ENCODE measurements at places on chromosomes 7 and 10.

GRCh38 chr7:69754476-69754875 lies 156.2 kb downstream of the AUTS2 start:
- no peak for DNase-seq

DNA sequence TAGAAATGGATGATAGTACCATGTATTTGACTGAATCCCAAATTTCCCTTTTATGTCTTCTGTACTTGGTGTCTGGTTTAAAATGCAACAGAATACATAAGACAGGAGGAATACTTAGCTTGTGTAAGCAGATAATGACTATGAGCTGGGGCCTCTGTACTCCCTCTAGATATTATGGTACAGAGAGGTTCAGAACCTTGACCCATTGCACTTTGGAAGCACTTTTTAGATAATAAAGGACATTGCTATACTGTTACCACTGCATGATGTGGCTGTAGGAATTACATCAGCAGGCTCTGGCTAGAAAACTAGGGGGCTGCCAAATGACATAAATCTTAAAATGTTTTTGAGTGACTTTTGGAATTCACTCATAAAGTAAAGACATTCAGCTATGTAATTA lies 526.6 kb downstream of the SORCS1 start:
- no peak for DNase-seq

DNA sequence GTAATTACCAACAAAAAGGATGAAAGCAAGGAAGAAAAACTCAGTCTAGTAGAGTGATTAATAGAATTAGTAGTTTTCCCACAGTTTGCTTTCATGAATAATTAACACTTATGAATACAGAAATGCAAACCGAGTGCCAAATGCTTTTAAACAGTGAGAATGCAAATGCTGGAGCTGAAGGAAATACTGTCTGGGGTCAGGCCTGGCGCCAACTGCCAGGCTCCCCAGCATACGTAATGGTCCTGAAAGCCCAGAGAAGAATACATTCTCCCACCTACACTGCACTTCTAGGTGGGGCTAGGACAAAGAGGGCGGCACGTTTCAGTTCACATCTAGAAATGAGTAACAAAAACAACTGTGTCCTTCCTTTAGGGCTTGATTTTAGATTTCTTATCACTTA lies 30.0 kb downstream of the GLUD1 start:
- no peak for DNase-seq

- DNase-seq, result no peak
Measured at GRCh38 chr7:6563936-6564770, 12.9 kb upstream of the GRID2IP start.

DNA sequence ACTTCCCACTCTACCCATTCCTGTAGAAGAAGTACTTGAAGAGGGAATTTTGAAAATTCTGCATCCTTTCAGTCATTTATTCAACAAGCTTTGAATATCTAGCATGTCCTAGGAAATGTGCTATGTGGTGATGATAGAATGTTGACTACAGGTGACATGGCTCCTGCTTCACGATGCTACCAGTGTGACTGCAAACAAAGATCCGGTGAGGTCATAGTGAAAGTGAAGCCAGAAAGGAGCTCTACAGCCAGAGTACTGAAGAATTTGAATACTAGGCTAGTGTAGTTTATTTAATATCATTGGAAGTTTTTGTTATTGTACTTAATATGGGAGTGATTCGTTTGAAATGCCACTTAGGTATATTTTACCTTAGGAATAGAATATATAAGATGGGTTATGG lies 348.1 kb downstream of the TFEC start:
- DNase-seq, result no peak

DNA sequence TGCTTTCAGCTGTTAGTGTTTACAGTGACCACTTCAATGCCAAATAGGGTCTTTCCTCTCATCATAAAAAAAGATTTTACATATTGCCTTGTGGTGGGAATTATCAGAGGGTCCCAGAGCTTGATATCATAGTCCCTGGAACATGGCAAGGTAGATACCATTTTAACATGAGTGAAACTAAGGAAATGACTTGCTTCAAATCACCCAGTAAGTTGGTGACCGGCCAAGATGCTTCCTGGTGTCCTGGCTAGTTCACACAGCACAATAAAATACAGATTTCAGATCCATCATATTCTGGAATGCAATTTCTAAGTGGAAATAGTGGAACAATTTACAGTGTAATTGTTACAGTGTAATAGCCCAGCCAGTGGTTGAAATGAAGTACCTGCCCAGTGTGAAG lies 36.6 kb downstream of the CNNM1 start:
- no peak for DNase-seq

GRCh38 chr7:99822731-99823718 lies 4.8 kb upstream of the CYP3A43 start:
- no peak for DNase-seq

DNA sequence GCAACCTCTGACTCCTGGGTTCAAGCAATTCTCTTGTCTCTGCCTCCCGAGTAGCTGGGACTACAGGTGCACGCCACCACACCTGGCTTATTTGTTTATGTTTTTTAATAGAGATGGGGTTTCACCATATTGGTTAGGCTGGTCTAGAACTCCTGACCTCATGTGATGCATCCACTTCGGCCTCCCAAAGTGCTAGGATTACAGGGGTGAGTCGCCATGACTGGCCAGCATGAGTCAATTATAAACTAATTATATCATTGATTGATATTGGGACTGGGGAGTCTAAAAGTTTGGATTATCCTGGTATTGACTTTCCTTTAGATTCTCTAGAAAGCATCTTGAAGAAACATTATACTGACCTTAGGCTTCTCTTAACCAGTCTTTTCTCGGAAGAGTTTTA lies 73.9 kb upstream of the CCNY start:
- DNase-seq, result no peak

DNA sequence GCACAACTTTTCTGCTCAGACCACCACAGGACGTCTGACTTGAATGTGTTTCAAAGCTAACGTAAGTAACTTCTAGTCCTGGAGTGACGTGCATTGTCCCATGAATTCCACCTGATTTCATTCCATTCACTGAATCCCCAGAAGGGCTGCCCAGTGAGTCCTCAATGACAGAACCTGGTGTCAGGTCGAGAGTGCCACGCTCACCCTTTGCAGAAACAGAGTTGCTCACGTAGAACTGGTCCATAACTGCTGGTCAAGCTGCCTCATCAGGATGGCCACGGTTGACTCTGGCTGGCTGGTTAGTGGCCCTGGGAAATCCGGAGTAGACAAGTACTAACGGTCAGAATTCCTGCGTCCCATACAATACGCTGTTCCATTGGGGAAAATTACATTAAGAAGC lies 50.6 kb upstream of the UBE3C start:
- no peak for DNase-seq

Data from tongue (tissue), 3 donors.